ENCODE measurements at places on chromosomes 11 and 22.

DNA sequence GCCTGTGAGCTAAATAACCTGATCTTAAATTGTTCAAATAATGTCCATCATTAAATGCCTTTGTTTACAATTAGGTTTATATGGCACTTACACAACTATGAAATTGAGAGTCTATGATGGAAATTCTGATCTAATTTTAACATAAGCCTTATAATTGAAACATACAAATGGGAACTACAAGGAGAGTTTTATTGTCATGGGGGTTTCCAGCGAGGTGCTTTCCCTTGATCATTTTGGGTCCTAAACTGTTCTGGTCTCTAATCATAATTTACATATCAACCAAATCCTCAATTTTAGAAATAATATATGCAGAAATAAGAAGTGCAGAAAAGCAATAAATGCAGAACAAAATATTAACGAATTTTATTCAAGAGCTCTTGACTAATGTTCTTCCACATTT lies 44.9 kb downstream of the RRAS2 start:
- no peak for DNase-seq

DNA sequence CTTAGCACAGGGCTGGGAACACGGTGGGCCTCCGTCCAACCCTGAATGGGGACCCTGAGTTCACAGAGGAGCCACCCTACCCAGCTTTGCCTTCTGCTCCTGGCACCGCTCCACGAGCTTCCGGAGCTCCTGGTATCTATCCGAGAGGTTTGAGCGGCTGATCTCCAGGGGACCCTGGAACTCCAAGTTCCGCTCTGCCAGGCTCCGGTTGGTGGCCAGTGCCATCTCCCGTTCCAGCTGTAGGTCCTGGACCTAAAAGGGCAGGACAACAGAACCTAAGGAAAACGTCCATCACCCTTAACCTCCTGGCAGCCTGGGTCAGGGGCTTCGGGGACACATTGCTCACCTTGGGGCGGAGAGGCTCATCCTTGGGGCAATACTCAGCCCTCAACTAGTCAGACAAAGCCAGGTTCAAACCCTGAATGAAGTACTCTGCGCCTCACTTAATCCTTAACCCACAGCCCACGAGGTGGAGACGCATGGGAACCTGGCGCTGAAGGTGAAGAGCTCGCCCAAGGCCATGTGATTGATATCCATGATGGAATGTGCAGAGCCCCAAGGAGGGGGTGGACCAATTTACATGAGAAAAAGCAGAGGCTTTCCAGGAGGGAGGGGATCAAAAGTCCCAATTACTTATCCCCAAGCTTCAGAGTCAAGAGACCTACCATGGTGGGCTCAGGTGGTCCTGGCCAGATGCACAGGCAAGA lies 27.1 kb downstream of the VPS37C start:
- DNase-seq, result no peak

DNA sequence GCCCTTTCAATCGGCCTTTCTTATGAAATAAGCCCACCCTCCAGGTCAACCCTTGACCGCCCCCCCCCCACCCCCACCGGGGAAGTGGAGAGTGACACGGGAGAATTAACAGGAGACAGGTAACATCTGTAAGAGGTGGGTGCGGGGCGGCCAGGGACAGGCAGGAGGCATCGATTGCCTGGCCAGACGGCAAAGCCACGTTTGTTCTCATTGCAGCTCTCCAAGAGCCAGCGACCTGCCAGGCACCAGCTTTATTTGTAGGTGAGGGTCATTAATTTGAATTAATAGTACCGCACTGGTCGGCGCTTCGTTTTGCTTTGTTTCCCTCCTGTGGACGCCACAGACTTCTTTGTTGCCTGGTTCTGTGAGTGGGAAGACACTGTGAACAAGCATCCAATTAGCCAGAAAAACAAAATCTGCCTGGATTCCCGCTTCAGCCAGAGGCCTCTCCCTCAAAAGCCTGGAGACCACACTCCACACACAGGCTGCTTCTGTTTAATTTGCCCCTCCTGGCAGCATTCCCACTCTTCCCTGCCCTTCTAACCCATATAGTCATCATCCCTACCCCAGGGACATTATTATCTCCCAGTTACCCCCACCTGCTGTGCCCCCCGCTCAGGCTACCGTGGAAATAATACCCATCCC lies 104.5 kb upstream of the OPCML start:
- no peak for DNase-seq

DNA sequence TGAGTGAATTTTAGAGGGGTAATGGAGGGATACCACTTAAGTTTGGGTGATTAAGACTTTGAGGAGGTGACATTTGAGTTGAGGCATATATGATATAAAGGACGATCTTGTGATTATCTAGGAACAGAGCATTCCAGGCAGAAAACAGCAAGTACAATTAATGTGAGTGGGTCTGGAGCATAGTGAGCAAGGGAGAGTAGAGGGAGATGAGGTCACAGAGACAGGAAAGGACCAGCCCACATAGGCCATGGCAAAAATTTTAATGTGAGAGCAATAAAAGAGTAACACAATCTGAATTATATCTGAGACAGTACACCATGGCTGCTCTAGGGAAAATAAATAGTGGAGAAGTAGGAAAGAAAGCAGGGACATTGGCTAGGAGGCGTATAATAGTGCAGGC lies 14.5 kb upstream of the HSPA8 start:
- no peak for DNase-seq

- no peak for DNase-seq
These were observed 4.0 kb downstream of the MS4A8 start for GRCh38 chr11:60703374-60703773.

GRCh38 chr11:119441898-119442243 lies 18.9 kb upstream of the THY1 start:
- DNase-seq, result no peak

- no peak for DNase-seq
These were observed 25.0 kb upstream of the SUSD2 start for GRCh38 chr22:24156141-24156912.

DNA sequence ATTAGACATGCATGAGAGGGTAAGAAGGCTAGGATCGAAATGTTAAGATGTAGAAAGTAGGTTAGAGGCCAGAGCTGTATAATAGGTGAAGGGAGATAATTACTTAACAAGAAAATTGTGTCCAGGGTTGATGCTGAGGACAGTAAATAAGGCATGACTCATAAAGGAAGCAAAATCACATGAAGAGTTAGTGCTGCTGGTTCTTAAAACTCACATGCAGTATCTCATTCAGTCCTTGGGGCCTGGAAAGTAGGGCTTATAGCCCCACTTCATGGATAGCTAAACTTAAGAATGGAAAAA lies 130.2 kb downstream of the NCAM1 start:
- no peak for DNase-seq

DNA sequence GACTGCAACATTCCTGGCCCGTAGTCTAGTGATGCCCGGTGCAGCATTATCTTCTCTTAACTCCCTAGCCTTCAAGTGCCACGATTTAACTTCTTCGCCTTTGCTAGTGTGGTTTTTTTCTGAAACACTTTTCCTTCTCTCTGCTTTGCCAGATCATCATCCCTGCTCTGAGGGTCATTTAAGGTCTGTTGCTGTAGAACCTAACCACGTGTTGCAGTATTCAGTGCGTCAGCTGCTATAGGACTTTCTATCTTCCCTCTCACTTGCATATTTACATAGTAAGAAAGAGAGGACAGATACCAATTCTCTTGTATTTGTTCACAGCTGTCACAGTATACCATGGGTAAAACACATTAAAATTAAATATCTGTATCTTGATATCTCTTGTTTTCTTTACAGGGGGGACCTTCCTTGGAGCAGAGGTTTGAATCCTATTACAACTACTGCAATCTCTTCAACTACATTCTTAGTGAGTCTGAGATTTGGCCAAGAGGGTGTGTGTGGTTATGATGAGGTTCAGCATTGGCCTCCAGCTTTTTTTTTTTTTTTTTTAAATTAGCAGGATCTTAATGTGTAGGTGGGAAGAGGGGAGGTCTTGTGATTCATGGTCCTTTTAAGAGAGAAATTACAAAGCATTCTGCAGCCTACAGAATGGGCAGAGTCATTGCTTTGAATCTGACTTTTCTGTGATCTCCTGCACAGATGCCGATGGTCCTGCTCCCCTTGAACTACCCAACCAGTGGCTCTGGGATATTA lies 13.5 kb downstream of the EIF3L start:
- DNase-seq, result no peak

- DNase-seq, result no peak
These were observed 497.2 kb downstream of the BUD13 start for GRCh38 chr11:116275635-116276034.

DNA sequence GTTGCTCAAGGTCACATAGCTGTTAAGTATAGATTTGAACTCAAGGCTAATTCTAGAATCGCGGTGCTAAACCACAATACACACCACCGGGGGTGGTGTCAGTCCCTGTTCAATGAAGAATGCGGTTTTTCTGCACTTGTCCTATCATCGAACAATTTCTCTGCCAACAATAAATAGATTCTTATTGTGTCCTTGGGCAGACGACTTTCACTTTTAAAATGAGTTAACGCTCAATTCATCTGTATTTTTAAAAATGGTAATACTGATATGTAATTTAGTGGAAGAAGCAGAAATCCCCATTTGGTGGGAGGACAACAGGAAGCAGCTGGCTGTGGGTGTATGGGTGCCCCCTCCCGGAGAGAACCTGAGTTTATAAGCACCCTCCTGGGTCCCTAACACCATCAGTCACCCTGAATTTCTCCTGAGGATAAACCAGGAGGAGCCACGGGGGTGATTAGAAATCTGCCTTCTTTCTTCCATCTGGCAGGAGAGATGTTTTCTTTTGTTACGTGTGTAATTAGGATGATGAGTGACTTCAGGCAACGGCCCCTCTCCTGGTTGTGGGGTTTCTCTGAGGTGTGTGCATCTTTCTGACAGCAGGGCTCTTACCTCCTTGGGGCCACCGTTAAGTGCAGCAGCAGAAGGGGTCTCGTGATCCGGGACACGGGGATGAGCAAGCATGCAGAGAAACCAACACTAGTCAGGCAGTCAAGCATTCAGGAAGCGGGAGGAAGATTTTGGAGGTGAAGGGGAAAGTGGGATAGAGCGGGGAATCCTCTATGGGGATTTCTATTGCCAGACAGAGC lies 87.7 kb downstream of the GRAMD1B start:
- DNase-seq, result no peak

DNA sequence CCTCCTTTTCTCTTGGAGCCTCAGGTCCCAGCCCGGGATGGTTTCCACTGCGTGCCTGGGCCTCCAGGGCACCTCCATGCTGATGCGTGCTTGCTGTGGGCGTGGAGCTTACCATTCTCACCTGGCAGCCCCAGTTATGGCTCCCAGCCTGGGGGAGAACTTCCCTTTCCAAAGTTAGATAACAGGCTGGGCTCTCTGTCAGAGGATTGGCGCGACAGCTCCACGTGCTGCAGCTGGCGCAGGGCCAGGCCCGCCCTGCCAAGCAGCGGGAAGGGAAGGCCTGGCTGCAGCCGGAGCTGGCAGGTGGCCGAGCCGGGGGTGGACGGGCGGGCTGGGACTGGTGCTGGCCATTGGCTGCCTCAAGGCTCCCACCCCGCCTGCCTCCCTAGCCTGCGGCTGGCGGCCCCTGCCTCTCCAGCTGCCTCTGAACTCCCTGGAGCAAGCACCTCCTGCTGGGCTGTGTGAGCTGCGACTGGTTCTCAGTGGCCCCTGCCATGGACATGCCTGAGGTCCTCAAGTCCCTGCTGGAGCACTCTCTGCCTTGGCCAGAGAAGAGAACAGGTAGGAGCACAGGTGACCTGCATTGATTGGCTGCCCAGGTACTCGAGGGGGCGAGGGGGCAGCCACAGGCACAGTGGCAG lies 14.6 kb upstream of the TEF start:
- DNase-seq, result no peak

- no peak for DNase-seq
These were observed 1.3 kb downstream of the TBC1D10C start for GRCh38 chr11:67405196-67405567.

DNA sequence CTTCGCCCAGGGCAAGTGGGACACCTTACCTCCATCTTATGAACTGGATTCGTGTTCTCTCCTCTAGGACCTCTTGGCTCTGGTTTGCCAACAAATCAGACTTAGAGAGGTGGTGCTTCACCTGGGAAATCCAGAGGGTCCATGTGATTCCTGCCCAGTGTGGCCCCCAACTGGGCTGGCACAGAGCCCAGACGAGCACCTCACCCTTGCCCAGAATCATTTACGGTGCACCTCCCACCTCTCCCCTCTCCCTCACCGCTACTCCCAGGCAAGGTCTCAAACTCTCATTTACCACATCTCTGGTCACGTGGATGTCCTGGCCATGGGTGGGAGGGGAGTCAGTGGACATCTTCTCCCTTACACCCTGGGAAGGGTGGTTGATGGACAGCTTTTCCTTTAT lies 1.1 kb downstream of the SPATA19 start:
- DNase-seq, result no peak

DNA sequence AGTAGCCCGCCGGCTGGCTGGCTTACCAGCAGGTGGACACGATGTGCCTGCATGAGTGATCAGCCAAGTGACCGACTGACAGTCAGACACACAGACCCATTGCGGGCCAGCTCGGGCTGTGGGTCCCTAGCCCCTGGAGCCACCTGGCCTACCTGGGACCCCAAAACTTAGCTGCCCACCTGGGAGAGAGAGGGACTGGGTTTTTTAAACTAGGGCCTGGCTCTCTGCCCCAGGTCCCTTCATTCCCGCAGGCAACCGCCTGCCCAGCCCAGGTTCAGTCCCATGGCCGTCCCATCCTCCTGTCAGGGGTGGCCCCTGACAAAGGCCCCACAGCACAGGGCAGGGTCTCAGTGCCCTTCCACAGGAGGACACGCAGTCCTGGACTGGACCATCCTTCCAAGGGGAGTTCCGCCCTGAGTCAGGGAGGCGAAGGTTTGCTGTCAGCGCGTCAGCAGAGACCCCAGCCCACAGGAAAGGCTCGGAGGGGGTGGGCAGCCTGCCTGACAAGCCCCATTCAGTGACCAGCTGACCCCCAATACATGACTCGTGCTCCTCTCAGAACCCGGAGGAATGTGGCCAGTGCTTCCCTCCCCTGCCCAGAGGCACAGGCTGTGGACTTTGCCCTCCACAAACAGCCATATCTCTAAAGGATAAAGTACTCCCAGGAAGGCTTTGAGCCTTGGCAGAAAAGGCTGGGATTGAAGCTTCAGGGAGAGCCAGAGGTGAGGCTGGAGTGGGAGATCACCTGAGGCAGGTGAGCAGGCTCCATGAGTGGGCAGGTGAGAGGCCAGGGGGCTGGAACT lies 8.4 kb downstream of the SLCO2B1 start:
- DNase-seq, result no peak

DNA sequence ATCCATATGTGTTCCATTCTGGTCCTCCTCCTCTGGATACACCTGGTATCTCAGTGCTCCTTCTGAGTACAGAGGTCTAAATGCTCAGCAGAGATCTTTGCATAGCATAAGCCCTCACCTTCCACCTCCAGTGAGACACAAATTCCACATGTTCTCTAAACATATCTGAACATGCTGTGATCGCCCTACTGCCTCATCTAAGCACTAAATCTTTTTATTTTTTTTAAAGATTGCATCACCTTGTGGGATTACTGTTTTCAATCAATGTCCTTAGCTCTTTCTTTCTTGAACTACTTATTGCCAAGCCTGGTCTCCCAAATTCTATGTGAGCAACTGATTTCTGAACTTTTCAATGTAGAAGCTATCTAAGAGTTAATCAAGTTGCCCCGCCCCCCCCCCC lies 113.4 kb downstream of the TRPC6 start:
- DNase-seq, result no peak

Data from stimulated activated CD4-positive, alpha-beta T cell treated with anti-CD3 and anti-CD28 coated beads, TNF-alpha, amount 100 ng/mL, for 1 hour (primary cell).